ENCODE measurements at places on chromosomes 7 and 10.

GRCh38 chr10:18472977-18473376 is 178.4 kb downstream of the NSUN6 start:
- DNase-seq: peak; percentile 1

- DNase-seq: no peak
Observed at GRCh38 chr7:38327637-38328036, 54.2 kb upstream of the TARP start.

GRCh38 chr7:44766416-44766801 is 17.8 kb downstream of the ZMIZ2 start:
- no peak for DNase-seq

- DNase-seq: no peak
Observed at GRCh38 chr10:33967606-33968120, 633.2 kb upstream of the NRP1 start.

DNA sequence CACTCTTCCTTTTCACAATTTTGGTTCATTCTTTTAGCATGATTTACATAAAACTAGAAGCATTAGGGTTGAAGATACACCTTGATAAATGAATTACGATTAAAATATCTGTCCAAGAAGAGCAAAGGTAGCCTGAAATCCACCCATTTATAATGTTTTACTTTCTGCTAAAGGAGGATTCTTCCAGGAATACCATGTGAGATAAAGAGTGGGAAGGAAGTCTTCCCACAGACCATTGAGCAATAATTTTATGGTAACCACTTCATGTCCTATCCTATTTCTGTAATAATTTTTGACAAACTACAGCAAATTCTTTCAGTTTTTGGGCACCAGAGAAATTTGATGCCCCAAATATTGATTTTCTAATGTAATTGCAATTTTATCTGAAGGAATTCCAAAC is 150.6 kb upstream of the STEAP4 start:
- no peak for DNase-seq

DNA sequence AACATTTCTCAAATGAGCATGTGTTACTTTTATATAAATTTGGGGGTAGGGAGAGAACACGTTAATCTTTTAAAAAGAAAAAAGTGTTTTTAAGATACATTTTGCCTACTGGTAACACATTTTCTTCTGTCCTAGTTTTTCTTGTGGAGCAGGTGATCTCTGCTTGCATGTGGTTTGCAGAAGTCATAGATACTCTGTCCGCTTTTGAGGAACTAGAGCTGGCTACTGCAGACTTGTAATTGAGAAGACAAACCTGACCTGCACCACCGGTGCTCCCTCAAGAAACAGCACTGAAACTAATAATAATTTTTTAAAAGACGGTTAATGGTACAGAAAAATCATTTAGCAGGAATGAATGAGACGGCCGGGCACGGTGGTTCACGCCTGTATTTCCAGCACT is 243.1 kb downstream of the KIAA1217 start:
- DNase-seq: peak; percentile 6

GRCh38 chr10:62050893-62051433 is 149.5 kb downstream of the ARID5B start:
- peak; percentile 57 for DNase-seq

DNA sequence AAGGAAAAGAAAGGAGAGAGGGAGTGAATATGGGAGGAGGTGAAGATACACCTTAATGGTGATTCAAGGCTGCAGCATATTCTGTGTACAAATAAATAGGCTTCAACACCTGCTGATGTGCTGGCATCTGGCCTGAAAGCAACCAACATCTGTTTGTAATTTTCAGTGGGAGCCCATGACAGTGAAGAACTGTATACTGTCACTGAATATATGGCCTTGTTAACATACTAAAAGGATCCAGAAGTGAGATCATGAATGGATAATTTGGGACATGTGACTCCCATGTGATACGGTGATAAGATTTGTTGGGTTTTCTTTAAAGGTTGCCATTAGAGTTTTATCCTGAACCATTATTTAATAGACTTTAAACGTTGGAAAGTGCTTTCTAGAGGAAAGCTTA is 459.3 kb downstream of the CNTNAP2 start:
- DNase-seq: no peak

DNA sequence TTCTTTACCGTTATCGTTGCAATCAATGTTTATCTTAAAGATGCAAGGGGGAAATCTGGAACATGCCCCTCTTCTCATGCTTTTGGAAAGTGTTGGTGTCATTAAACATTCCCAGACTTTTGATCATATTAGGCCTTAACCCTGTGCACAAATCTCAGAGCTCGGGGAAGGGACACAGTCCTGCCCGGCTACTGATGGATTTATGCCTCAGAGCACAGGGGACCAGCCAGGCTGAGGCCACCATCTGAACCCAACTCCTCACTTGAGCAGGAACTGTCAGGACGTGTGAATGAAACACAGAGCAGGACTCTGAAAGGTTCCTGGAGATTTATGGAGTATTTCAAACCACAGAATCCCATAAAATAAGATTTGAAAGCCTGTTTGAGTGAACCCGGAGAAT is 132.0 kb upstream of the CXCL12 start:
- DNase-seq: no peak

- no peak for DNase-seq
Observed at GRCh38 chr10:113259576-113260226, 293.2 kb upstream of the HABP2 start.

DNA sequence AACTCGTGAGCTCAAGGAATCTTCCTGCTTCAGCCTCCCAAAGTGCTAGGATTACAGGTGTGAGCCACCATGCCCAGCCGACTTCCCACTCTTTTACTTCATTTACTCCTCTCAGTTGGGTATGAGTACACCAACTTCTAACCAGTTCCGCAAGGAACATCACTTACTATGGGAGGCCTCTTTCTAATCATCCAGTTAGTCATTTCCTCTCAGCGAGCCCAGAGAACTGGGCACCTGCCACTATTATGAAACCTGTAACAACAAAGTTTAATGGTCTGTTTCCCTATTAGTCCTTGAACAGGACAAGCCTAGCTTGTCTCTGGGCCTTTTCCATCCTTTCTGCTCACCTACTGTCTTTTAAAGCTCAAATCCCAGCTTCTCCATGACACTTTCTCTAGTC is 88.8 kb downstream of the DNMBP start:
- DNase-seq: no peak

- DNase-seq: no peak
Observed at GRCh38 chr7:68601826-68602225, 996.4 kb upstream of the AUTS2 start.

DNA sequence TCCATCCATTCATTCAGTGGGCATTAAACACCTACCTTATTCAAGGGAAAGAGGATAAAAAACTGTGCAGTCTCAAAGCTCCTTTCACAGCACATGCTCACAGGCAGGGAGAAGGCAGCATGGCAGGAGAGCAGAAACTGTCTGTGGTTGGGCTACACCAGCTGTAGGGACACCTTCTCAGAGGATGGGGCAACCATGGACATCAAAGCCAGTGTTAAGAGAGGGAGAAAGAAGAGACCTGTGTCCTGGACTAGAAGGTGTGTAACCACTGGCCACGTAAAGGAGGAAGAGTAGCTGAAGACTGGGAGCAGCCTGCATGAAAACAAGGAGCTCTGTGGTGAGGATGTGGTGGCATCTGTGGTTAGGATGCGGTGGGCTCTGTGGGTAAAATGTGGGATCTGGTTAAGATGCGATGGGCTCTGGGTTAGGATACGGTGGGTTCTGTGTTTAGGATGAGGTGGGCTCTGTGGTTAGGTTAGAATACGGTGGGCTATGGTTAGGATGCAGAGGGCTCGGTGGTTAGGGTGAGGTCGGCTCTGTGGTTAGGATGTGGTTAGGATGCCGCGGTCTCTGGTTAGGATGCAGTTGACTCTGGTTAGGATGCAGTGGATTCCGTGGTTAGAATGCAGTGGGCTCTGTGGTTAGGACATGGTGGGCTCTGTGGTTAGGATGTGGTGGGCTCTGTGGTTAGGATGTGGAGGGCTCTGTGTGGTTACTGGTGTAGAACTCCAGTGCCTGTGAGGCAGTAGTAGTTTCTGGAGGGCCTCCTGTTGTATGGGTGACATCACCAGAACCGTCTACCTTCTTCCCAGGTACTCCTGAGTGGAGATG is 197.6 kb downstream of the WDR37 start:
- DNase-seq: peak; percentile 15

DNA sequence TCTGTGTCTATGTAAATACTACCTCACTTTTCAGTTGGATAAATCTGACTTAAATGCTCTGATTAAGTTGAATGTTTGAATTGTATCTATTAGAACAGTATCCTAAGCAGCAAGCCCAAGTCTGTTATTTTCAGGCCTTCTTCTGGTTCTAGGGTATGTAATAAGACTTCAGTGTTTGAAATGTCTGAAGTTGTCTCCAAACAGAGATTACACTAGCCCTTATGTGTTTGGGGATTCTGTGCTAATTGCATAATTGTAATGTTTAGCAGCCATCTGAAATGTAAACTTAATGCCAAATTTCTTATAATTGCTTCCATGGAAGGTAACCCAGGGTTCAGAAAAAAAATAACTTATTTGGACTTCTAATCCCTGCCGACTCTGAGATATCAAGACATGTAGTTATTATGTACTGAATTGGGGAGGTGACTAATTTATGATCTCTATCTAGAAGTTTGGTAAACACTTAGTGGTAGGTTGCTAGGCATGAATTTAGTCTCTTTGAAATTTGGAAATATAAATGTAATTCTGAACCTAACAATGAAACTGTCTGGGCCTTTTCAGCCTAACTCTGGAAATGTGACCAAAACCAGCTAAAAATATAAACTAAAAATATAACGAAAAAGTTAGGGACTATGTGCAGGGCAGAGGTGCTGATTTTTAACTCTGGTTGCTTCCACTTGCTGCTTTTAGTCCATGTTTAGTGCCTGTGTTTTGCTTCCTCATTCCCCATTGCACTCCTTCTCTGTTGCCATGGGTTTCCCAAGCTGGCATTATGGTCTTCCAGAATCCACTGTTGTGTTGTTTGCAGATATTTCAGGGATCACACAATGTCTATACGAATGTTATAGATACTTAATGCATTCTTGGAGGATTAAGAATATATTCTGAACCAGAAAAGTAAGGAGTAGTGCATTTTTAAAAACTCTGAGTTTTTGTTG is 54.8 kb downstream of the MCU start:
- peak; percentile 28 for DNase-seq

GRCh38 chr7:136167991-136168390 is 190.8 kb upstream of the MTPN start:
- no peak for DNase-seq

- DNase-seq: no peak
Observed at GRCh38 chr10:124324856-124325632, 93.7 kb downstream of the OAT start.

GRCh38 chr10:117226813-117227451 is 14.0 kb upstream of the SLC18A2 start:
- peak; percentile 55 for DNase-seq

GRCh38 chr10:90602862-90603610 is 254.8 kb downstream of the HTR7 start:
- DNase-seq: no peak

DNA sequence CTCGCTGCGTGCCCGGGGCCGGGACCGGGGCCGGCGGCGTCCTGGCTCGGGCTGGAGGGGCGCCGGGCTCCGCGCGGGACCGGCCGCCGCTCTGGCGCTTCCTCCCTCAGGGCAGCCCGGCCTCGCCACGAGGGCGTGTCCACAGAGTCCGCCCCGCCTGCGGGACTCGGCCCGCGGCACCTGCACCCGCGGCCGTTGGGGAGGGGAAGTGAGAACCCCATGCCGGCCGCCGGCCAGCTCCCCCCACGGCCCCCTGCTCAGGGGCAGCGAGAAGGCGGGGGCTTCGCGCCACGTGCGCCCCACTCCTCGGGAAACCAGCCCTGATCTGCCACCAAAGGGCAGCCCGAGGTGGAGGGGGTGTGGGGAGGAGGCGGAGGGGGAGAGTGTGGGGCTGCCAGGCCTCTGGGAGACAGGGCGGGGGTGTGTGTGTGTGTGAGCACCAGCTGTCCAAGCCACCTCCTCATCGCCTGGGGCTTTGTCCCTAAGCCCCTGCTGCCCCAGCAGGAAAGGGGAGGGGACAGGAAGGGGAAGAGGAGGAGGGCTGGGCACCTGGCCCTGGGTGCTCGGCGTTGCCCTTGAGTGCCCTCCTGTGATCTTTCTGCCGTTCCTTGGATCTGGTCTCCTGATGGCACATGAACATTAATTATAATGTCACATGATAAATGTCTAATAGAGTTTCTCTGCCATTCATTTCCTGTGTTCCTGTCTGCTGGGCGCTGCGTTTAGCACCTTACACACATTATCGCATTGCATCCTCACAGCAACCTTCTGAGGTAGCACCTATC is at the start of gene PIK3AP1:
TSS of gene PIK3AP1 (minus strand) at position 93 of the 785 bp plus-strand sequence. CDS start 120 bp downstream, outside the sequence.
- DNase-seq: peak; percentile 95

- DNase-seq: peak; percentile 82
Observed at GRCh38 chr7:44977959-44978335, 868 bp downstream of the MYO1G start.

GRCh38 chr7:129095258-129095657 is 40.3 kb upstream of the TNPO3 start:
- DNase-seq: no peak

- peak; percentile 34 for DNase-seq
Observed at GRCh38 chr10:67666416-67667034, 29.5 kb downstream of the CTNNA3 start.

GRCh38 chr10:49350846-49351532 is 44.9 kb downstream of the DRGX start:
- peak; percentile 15 for DNase-seq

- no peak for DNase-seq
Observed at GRCh38 chr7:28641752-28642545, 229.6 kb downstream of the CREB5 start.

DNA sequence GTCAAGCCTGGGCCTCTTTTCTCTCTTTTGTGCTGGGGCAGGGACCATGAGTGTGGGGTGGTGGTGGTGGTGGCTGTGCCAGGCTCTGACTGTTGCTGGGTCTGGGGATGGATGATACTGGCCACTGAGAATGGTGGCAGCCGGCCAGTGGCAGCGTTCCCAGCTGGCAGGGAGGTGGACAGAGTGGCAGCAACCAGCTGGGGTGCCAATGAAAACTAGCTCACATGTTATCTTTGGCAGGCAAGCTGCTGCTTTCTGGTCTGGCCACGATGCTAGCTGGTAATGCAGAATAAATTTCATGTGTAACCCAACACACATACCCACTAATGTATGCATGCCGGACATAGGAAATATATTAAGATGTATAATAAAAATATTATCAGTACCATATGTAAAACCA is 95.0 kb upstream of the SLC26A5 start:
- no peak for DNase-seq

GRCh38 chr10:69516316-69516715 is 56.9 kb downstream of the NEUROG3 start:
- peak; percentile 78 for DNase-seq
